ENCODE measurements at places on chromosomes 3 and 15.

DNA sequence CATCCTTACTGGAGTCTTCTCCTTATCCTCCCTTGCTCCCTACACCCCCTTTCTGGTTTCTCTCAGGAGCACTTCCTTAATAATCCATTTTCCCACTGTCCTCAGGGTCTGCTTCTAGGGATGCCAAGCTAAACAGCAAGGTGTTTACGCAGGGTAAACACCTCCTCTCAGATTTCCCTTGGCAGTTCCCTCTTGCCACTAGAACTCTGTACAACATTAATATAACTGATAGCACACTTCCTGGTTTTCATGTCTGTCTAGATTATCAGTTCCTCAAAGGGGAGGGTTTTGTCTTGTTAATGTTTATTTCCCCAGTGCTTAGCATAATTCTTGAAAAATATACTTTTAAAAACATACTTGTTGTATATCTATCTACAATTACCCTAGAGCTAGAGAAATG lies 118.0 kb upstream of the SLC24A5 start:
- no peak for DNase-seq

DNA sequence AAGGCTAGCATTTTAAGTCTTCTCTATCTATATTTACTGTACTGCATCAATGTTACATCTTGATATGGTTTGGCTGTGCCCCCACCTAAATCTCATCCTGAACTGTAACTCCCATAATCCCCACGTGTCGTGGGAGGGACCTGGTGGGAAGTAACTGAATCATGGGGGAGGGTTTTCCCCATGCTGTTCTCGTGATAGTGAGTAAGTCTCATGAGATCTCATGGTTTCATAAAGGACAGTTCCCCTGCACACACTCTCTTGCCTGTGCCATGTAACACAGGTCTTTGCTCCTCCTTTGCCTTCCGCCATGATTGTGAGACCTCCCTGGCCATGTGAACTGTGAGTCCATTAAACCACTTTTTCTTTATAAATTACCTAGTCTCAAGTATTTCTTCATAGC lies 161.5 kb downstream of the TBC1D5 start:
- DNase-seq, result no peak

DNA sequence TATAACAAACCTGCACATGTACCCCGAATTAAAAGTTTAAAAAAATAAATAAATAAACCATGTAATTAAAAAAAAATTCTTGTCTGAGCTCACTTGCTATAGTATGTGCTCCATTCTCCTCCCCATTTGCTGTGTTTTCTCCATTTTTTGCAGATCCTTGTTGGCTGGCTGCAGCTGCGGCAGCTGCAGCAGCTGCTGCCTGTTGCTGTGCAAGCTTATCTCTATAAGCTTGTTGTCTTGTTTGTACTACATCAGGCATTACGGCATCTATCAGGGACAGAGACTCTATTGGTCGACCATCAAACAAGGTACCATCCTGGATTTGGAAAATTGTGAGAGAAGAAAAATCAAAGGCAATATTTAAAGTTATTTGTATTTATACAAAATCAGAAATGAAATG lies 145.9 kb downstream of the TBL1XR1 start:
- DNase-seq, result no peak

DNA sequence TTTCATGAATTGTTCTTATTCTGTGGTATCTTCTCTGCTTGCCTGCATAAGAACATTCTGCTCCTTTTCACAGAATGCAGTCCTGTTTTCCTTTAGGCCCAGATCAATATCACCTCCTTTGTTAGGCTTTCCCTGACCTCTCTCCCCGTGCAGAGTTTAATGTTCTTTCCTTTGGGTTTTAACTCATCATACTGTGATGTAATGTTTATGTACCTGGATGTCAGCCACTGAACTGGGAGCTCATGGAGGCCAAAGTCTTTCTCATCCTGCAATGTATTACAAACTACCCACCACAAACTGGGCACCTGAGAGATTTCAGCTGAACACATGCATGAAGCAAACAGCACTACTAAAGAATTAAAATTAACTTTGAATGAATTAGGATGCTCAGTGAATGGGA lies 192.8 kb upstream of the RORA start:
- no peak for DNase-seq

DNA sequence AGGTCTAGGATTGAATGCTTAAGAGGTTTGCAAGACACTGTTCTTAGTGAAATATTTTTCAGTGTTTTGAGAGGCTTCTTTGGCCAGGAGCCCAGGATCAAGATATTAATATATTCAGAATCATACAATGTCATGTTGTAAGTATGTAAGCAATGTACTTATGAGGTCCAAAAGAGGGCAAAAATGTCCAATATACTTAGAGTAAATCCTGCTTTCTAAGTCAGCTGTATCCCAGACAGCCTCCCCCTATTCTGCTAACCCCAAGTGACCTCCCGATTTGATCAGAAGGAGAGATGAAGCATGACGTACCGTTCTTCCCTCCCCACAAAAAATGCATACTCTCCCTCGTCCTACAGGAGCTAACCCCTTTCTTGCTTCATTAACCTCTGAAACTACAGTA lies 70.9 kb downstream of the CHAC1 start:
- DNase-seq, result no peak

DNA sequence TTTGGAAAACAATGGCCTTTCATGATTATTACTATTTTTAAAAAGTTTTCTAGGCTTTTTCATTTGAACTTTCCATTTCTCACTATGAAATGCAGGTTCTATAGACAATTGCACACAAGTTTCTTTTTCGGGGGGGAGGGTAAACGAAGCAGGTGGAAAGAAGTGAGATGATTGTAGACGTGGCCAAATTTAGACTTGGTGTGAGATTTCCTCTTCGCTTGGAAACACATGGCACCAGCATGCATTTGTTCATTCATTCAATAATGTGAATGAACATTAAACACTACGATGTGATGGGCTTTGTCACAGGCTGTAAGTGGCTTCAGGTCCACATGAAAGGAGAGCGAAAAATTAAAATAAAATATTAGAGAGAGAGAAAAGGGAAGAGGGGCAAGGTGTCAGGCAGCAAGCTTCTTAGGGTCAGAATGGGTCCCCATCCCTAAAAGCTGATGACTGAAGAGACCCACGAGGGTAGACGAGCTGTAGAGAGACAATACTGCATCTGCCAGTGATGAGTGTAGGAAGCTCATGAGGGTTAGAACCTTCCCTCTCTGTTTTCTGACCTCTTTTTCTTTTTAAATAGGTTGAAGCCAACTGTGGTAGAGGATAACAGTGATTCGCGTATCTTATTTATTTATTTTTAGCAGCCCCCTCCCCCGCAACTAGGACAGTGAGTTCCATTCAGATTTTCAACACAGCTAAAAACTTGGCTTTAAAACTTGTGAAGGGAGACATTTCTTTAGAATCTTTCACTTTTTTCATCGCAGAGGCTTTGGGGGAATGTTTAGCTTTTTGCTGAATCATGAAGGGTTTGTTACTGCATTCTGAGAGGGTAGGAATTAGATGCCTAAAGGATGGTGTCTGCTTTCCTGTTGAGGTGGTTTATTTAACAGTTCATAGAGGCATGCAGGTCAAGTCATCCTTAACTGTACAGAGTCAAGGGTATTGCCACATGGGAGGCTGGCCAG lies 36.2 kb downstream of the GAP43 start:
- DNase-seq, result no peak

GRCh38 chr3:26653811-26654425 lies 31.3 kb downstream of the LRRC3B start:
- no peak for DNase-seq

DNA sequence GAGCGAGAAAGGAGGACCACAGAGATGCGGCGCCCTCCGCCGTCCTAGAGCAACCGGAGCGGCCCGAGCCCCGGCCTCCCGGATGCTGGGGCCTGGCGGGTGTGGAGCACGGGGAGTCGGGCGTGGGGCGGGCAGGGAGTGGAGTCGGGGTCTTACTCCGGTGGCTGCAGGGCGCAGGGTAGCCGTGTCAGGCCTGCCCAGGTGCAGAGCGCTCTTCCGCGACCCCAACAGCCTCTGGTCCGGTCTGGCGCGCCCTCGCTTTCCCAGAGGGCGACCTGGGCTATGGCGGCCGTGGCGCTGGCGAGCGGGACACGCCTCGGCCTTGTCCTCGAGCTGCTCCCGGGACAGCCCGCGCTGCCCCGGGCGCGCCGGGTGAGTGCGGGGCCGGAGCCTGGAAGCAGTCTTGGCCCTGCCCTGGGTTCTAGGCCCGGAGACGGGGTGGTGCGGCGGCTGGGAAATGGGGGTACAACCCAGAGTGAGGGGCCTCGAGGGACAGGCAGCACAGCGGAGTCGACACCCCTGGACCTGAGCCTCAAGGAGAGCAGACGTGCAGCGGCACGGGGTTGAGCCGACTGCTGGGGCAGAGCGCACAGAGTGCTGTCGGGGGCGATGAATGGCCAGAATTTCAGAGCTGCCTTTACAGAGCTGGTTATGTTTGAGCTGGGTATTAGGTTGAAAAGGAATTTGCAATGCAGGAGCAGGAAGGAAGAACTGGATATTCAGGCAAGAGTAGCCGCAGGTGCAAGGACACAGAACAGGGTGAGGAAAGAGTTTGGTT lies at the start of gene ZNF662:
Gene ZNF662, plus strand, starts transcription at position 73 of the 778 bp plus-strand sequence. CDS start 1,973 bp downstream, outside the sequence.
- peak; percentile 75 for DNase-seq

DNA sequence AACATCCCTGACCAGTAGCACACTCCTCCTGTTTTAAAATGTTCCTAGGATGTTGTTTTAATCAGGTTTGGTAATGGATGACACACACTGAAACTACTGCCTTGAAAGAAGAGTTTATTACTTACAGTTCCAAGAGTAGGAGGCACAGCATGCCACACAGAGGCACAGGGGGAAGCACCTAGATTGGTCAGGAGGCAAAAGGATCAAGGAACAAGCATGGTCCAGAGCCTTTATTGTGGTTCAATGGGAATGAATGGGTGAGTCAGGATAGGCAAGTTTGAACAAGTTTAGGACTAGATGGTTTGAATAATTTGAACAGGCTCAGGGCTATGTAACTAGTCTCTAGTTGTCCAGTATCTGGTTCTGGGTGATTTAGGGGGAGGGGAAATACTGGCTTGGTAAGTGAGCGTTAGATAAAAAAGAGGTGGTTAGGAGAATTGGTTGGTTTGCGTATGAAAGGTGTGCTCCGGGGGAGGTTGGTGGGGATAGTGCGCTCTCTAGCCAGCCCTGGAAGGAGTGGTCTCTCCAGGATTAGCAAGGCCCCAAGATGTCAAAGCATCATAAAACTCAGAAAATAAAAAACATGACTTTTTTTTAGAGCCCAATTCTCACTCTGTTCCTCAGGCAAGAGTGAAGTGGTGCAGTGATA lies 35.1 kb downstream of the TMOD3 start:
- DNase-seq, result no peak

- DNase-seq, result peak; percentile 87
These were observed 426 bp downstream of the KAT2B start for GRCh38 chr3:20040548-20041196.

DNA sequence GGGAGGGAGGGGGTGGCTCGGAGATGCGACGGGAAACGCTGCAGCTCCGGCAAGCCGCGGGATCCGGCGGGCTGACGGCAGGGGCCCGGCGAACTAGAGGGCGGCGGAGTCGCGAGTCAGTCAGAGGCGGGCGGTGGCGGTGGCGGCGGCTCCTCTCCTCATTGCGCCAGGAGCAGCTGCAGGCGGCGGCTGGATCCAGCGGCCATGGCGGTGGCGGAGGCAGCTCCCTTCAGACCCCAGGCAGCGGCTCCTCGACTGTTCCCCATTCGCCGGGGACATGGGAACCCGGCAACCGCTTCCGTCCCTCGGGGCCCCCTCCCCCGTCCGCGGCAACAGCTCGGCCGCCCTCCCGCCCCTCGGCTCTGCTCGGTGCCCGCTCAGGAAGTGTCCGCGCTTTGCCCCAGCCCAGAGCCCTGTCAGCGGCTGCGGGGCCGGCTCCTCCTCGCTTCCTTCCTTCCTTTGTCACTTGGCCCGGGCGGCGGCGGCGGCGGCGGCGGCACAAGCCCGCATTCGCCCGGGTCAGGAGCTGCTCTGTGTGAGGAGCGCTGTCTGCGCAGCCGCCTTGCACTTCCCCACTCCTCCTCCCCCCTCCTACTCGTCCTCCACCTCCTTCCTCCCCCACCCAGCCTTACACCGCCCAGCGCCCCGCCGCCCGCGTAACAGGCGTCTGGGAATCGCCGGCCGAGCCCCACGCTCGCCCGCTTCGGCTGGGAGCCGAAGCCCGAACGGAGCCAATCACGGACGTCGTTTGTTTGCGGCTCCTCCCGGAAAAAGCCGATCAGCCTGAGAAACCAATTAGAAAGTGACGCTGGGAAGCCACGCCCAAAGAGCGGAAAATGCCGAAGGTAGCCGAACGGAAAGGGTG lies at the start of gene GSK3B:
Gene GSK3B, minus strand, starts transcription at position 537 of the 865 bp plus-strand sequence. CDS start 1,013 bp downstream, outside the sequence.
- peak; percentile 85 for DNase-seq

GRCh38 chr3:13483286-13483685 lies 3.2 kb downstream of the HDAC11 start:
- peak; percentile 47 for DNase-seq

GRCh38 chr3:120446891-120447668 lies 3.7 kb downstream of the FSTL1 start:
- no peak for DNase-seq

- peak; percentile 19 for DNase-seq
These were observed 134.7 kb downstream of the KLF13 start for GRCh38 chr15:31461375-31461774.

DNA sequence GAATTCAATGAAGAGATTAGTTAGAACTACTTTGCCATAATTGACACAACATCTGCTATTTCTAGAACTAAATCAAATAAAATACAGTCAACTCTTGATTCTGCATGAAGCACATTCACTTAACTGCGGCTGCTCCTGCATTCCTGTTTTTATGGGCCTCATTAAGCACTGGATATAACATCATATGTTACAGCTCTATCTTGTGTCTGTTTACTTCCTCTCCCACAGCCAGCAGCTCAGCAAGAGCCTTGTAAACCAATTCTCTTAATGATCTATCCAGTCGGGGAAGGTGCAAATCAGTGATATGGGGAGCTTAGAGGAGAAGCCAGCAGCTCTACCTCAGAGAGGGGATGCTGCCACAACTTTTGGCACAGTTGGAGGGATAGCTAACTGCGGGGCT lies 329.2 kb downstream of the ARRDC4 start:
- no peak for DNase-seq

GRCh38 chr15:94412979-94413746 lies 181.8 kb downstream of the MCTP2 start:
- no peak for DNase-seq

DNA sequence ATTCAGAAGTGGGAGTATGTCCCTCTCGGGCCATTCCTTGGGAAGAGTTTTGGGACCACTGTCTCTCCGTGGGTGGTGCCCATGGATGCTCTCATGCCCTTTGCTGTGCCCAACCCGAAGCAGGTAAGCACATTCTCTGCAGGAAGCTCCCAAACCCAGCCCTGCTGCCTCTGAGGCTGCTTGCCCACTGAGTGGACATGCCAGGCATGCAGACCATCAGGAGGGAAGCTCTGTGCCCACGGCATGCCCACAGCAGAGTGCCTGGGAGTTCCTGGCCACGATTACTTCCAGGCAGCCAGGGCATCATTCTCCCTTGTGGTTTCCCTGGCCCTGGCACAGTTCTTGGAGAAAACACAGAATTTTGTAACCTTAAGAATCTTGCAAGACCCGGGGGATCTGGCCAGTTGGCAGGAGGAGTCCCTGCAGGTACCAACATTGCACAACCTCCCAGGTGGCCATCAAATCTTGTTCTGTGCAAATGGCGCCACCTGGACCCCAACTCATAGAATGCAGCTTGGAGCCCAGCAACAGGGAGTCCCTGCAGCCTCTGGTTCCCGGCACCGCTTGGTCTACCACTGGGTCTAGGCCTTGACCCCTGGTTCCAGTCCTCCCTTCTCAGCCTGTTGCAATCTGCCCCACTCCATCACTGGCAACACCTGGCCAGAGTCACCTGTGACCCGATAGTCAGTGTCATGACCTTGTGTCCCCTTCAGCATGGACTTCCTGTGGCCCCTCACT lies 20.4 kb downstream of the FAH start:
- peak; percentile 81 for DNase-seq

GRCh38 chr3:49470714-49471420 lies 800 bp downstream of the DAG1 start:
- DNase-seq, result no peak

GRCh38 chr15:84862214-84862975 lies 22.1 kb upstream of the SLC28A1 start:
- DNase-seq, result no peak
